Mammary microvascular endothelial cell (primary cell): ENCODE measurements at places on chromosomes 4 and X. TPM values are rescaled to one million over a fixed set of nuclear protein-coding genes. Genes with fewer than 3 reads are reported as not detected.

ZAR1 gene
- not detected in 2 replicates for total RNA-seq

DCK gene
- total RNA-seq: 24.5 and 28.8 TPM in 2 replicates

MAGEC3 gene
- not detected in 2 replicates for total RNA-seq

GAGE13 gene
- not detected in 2 replicates for total RNA-seq

MSANTD1 gene
- total RNA-seq: 0.10 and 0.13 TPM in 2 replicates
